ENCODE measurements at places on chromosomes 16 and 17. TPM values are rescaled to one million over a fixed set of nuclear protein-coding genes. Genes with fewer than 3 reads are reported as not detected.

GRCh38 chr17:78888941-78889518 is 14.0 kb downstream of the CEP295NL start:
- H3K27me3 ChIP-seq: no peaks in the 10 kb centered on the region
- peaks cover 20% of the 10 kb centered on the region for H3K36me3 ChIP-seq
- peak overlapping the region; percentile 41 for H3K4me3 ChIP-seq
- peak overlapping the region; percentile 78 for H3K27ac ChIP-seq
- H3K4me1 ChIP-seq: peaks cover 54% of the 10 kb centered on the region
- DNase-seq: no peak

The GPRC5C gene
- total RNA-seq: 64.3 TPM

- H3K4me3 ChIP-seq: no peak overlapping the region
- no peak for DNase-seq
- H3K27me3 ChIP-seq: no peaks in the 10 kb centered on the region
Measured at GRCh38 chr17:58665946-58666857, 25.6 kb downstream of the TEX14 start.

DNA sequence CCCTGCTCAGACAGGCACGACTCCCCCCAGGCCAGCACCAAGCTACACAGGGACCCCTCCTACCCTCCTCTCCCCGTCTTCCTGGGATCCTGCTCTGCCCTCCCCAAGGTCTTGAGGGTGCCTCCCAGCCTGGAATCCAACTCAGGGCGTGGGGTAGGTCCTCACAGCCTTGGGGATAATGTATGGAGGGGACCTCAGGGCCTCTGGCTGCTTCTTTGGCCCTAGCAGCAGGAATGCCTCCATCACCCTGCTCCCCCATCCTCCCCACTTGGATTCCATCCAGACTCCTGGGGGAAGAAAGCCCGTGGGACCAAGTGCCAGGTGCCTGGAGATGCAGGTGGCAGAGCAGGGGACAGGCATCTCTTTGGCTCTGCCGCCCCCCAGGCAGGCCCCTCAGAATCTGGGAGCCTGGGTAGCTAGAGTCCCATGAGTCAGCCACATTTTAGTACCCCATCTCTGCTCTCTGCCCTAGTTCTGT is 10.7 kb upstream of the STAC2 start:
- no peak overlapping the region for H3K27ac ChIP-seq
- no peak for DNase-seq
- H3K27me3 ChIP-seq: peaks cover 30% of the 10 kb centered on the region
- peaks cover 11% of the 10 kb centered on the region for H3K4me1 ChIP-seq
- no peaks in the 10 kb centered on the region for H3K36me3 ChIP-seq

The KRT27 gene
- total RNA-seq: not detected

DNA sequence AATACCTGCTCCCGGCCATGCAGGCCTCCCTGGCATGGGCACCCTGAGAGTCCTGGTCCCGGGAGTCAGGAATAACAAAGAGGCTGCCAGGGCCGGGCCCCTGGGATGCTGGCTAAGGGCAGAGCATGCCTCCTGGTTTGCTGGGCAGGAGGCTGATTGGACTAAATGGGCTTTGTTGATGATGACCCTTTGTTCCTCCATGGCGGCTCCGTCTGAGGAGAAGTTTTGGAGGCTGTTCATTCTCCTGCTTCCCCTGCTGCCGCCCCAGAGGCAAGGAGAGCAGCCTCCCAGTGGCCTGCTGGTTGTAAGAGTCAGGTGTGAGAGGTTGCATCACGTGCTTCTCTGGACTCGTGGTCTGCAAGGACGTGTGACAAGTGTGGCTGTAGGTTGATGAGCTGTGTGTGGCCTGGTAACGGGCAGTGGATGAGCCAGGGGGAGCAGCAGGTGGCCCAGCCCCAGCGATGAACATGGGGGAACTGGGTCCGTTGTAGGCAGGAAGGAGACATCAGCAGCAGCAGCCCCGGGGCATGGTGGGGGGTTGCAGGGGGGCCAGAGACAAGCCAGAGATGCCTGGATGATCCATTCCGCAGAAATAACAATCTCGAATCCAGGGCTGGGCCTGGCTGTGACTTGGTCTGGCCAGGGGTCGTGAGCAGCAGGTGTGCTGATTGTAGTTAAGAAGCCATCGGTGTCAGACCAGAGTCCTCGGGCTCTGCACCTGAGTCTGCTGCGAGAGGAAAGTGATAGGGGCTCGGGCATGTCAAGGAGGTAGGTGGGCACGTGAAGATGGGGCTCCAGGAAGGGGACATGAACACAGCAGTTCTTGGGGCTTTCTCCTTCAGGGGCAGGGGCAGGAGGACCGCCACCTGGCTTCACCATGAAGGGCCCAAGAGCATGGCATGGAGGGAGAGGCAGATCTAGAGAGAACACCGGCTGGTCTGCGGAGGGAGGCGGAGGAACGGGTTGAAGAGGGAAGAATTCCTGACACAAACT is 101.4 kb downstream of the TNFRSF13B start:
- peaks cover 7% of the 10 kb centered on the region for H3K4me1 ChIP-seq
- peak overlapping the region; percentile 42 for H3K27ac ChIP-seq
- DNase-seq: peak; percentile 58
- no peaks in the 10 kb centered on the region for H3K36me3 ChIP-seq
- H3K27me3 ChIP-seq: peaks cover 3% of the 10 kb centered on the region

GRCh38 chr17:44111777-44112176 is 11.7 kb downstream of the HDAC5 start:
- peak overlapping the region; percentile 34 for H3K27ac ChIP-seq
- H3K4me3 ChIP-seq: no peak overlapping the region
- peaks cover 12% of the 10 kb centered on the region for H3K4me1 ChIP-seq
- no peak for DNase-seq
- H3K27me3 ChIP-seq: no peaks in the 10 kb centered on the region
- no peaks in the 10 kb centered on the region for H3K36me3 ChIP-seq

The ANKRD40CL gene
- not detected for total RNA-seq

- peaks cover 4% of the 10 kb centered on the region for H3K27me3 ChIP-seq
- H3K4me1 ChIP-seq: peaks cover 4% of the 10 kb centered on the region
- DNase-seq: no peak
- no peak overlapping the region for H3K27ac ChIP-seq
- no peak overlapping the region for H3K4me3 ChIP-seq
- peaks cover 4% of the 10 kb centered on the region for H3K36me3 ChIP-seq
Measured at GRCh38 chr17:4534928-4535666, 20.1 kb downstream of the MYBBP1A start.
